ENCODE measurements at places on chromosomes 7 and 10.

DNA sequence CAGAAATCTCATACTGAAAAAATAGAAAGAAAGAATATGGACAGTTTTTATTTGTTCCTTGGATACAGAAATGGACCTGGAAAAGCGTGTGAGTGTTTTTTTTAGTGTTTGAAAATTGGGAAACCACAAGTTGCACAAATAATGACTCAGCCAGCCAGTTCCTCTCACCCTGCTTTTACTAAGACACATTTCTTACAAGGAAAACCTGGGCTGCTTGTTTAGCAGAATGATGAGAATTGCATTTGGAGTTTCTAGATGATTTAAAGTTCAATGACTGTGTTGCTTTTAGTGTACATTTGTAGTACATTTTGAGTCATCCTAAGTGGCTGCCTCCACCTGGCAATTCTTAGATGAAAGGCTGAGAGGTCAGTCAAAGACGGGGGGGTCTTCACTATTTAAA, 218.7 kb downstream of the ABCA13 start:
- DNase-seq, result peak; percentile 59

GRCh38 chr10:91352760-91353159, 57.4 kb upstream of the HECTD2 start:
- DNase-seq, result no peak

GRCh38 chr10:49116509-49117375, 1.4 kb upstream of the VSTM4 start:
- no peak for DNase-seq

- peak; percentile 48 for DNase-seq
Observed at GRCh38 chr10:64760371-64760770, 1239.2 kb downstream of the REEP3 start.

All from RWPE1 (cell line).